ENCODE measurements at places on chromosomes 6 and 20.

GRCh38 chr6:11585426-11586016 lies 48.0 kb downstream of the TMEM170B start:
- DNase-seq = no peak

DNA sequence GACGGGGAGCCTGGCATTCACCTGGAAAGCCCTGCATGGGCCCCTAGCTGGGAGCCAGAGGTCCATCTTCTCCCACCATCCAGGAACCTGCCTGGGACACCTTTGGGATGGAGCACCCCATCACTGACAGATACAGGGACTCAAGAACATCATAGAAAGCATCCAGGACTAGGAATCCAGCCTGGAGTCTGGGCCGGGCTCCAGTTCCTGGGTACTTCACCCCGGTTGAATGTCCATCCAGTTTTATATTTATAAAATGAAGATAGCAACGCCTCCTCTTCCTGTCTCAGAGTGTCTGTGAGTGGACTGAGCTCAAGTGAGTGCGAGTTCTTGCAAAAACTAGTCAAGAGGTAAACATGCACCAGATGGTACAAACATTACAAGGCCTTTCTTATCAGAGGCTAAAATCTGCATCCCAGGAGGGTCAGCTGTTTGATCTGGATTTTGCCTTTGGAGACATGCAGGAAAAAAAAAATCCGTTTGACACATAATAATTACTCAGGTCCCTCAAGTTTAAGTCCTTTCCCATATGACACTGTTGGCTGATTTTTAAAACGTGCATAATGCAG lies 27.4 kb downstream of the ZC3H12D start:
- no peak for DNase-seq

DNA sequence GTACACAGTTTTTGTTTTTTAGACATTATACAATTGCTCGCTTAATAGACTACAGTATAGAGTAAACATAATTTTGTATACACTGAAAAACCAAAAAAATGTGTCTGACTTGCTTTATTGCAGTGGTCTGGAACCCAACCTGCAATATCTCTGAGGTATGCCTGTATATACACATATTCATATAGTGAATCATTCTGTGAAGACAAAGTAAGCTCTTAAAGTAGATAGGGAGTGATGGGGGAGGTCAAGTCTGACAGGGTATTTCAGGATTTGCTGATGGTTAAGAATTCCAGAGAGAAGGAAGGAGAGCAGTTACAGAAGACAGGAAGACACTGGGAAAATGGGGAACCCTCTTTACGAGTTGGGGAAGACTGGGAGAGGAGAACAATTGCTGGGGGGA lies 417.9 kb downstream of the CD109 start:
- DNase-seq = no peak

- DNase-seq = no peak
Observed at GRCh38 chr6:5337573-5337972, 76.3 kb downstream of the FARS2 start.

GRCh38 chr6:106161311-106161874 lies 75.3 kb downstream of the PRDM1 start:
- no peak for DNase-seq

- no peak for DNase-seq
Observed at GRCh38 chr20:4885877-4886276, 115.4 kb downstream of the SLC23A2 start.

DNA sequence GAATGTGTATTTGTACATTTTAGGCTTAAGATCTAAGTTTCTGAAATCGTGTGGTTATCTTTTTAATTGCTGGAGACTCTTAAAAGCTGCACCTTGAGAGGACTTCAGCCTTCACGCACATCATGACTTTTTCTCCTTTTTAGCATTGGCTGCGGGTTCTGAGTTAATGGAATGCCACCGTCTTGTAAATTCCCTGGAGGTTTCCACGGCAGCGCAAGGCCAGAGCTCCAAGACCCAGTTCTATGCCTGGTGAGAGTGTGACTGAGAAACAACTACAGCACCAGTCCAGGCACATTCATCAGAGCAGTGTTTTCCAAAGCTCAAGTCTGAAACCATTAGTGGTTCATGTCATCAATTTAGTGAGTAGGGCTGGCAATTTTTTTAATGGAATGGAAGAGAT lies 23.0 kb downstream of the PRR18 start:
- no peak for DNase-seq

GRCh38 chr6:5163247-5163646 lies 78.1 kb downstream of the PPP1R3G start:
- no peak for DNase-seq

DNA sequence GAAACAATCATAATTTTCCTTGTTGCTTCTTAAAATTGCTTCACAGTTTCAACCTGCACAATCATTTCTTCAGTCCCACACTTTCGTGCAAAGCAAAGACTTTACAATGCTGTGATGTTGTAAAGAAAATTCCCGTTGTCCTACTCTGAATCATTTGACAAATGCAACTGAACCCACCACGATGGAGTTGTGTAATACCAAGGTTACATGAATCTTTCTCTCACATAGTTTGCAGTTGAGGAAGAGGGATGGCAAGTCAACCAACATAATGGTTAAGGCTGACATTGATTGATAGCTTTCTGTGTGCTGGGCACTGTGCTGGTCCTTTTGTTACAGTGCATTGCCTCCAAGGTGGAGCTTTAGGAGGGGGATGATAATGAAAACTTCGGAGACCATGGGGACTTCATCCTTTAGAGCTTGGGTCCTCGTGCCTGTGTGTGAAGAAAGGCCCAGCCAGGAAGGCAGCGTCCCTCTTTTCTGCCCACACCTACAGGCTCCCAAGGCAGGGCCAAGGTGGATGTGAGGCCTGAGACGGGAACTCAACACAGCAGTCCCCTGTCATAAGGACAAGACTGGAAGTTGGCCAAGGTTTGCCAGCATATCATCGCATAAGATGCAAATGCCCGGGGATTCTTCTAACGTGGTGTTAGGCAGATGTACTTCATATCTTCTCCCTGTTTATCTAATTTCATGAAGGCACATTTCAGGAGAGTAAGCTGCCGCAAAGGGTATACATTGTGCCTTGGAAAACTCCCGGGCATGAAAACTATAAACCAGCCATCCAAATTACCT lies 96.9 kb downstream of the LY86 start:
- no peak for DNase-seq

DNA sequence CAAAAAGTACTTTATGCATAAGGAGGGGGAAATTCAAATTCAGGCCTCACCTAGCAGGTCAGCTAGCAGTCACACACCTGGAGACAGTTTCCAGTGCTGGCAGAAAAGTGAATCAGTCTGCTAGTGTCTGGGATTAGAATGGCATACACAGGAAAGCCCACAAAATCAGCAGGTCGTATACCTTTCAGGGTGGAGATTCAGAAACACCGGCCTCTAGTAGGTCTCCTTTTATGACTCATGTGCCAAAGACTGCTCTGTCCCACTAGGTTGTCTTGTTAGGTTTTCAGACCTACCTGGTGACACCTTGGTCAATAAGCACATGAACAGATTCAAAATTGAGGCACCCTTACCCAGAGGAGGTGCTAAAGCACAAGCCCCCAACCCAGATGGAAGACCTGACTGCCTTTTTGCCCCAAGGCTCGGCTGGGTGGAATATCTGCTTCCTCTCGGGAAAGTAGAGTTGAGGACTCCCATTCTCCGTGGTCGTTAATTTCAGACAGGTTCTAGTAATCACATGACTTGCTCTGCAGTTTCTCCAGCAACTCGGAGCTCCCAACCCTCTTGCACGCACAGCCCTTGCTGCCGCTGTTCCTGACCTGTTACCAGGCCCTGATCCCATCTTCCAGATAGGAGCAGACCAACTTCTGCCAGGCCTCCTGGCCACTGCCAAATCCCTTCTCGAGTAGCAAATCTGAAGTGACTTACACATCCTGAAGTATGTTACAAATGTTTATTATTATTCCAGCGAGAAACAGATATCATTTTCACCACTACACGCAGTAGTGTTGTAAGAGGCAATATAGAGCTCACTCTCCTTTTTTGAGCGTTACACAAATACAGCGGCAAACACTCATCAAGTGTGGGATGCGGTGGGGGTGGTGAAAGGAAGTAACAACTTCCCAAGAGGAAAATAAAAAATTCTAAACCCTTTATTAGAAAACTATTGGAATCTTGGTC lies 46.6 kb downstream of the AGPAT4 start:
- DNase-seq = no peak

DNA sequence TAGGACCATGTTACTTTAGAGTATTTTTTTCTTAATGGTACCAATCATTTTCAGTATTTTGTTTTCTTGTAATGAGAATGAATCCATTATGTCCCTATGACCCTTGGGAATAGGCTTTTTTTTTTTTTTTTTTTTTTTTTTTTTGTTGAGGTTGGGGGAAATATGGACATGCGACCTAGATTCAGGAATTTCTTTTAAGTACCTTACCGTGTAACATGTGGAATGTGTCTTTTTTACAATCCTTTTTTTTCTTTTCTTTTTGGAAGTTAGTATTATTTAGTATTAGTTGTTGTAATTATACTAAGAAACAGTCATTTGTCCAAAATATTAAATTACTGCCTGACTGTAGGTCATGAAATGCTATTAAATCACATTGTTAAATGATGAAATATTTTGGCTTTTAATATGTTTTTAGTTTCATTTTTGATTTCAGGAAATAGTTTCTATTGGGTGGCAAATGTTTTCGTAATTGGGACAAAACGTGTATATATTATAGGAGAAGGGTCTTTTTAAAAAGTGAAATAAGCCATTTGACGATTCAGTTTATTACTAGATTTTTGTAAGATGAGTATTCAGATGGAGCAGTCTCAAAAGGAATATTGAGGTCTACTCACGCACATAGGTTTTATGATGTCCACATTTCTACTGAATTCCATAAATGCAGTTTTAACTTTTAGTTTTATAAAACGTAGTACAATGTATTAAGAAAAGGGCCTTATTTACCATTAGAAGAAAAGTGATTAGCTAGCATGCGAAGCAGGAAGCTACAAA lies 4.9 kb downstream of the ARID1B start:
- no peak for DNase-seq

GRCh38 chr20:4113615-4114603 lies 98.6 kb upstream of the RNF24 start:
- DNase-seq = no peak

DNA sequence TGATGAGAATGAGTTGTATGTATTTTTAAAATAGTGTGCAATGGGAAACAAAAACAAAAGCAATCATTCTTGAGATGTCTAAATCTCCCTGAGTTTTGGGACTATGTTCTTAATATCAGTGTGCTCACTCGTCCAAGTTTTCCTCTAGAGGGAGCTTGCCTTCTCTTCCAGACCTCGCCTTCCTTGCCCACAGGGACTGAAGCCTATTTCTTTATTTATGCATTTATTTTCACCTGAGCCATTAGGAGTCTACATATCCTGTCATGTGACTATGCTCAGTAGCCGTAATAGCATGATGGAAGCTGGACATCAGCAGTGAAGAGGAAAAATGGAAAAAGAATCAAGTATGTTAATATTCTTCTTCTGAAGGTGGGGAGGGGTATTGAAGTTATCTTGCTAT lies 131.2 kb downstream of the SH3BGRL2 start:
- no peak for DNase-seq

DNA sequence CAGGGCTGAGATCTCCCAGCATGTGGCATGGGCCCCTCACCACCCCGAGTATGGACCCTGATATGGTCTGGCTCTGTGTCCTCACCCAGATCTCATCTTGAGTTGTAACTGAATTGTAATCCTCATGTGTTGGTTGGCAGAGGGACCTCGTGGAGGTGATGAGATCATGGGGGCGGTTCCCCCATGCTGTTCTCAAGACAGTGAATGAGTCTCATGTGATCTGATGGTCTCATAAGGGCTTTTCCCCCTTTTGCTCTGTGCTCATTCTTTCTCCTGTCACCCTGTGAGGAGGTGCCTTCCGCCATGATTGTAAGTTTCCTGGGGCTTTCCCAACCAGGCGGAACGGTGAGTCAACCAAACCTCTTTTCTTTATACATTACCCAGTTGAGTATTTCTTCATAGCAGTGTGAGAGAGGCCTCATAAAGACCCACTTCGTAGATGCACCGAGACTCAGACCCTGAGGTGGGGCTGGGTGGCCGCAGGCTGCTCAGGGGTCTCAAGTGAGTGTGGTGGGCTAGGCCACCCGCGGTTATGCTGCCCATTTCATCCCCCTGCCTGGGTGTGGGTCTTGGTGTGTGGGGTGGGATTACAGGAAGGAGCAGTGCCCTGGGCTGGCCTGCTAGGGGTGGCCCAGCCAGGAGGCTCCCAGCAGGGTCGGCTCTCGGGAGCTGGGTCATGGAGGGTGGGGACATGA lies 26.2 kb upstream of the GATA5 start:
- peak; percentile 82 for DNase-seq

GRCh38 chr6:155310596-155310995 lies 3.7 kb downstream of the TFB1M start:
- DNase-seq = no peak

- DNase-seq = no peak
Observed at GRCh38 chr6:2957696-2958330, 13.6 kb downstream of the SERPINB6 start.

DNA sequence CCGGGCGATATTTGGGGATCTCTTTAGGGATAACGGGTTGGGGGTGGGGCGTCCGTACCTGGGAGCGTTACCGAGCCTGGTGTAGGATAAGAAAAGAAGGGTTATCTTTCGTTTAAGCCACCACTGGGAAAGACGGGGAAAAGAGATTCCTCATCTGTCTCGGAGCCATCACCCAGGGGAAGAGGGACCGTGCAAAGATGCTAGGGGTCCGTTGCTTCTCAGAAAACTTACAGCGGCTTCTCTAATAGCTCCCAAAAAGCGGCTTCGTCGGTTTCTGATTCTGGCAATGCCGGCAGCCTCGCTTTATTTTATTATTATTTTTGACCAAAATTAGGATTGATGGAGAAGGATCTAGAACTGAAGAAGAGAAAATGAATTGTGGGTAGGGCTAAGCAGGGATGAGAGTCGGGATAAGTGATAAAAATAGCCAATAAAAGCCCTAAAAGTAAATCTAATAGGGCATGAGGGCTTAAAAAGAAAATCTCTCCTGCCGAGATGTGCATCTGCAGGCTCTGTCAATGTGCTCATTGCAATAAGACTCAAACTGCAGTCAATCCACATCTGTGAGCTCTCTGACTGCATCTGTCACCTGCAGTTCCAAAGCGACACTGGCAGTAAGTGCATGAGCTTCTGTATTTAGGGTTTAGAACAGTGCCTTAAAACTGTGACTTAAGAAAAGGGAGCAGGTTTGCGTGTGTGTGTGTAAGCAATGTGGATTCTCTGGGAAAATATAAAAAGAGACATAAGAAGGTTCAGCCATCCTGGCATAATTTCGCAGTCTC lies 801 bp downstream of the TBPL1 start:
- no peak for DNase-seq

DNA sequence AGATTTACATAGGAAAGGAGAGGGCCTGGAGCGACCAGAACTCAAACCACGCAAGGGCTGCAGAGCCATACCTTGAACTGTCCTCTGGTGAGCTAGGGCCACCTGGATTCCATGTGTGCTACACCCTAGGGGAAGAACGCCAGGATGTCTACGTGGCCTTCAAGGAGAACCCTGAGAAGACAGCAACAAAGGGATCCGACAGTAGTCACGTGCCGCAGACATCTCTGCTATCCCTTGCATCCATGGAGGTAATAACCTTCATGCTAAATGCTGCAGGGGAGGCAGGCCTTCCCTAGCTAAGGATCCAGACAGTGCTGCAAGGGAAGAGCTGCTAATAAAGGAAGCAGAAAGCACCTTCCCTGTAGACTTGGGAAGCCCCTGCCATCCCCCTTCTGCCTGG lies 52.9 kb downstream of the NOL4L start:
- no peak for DNase-seq
